Subcutaneous adipose tissue (tissue), 4 donors: ENCODE measurements at places on chromosomes 5 and 9. TPM values are rescaled to one million over a fixed set of nuclear protein-coding genes. Genes with fewer than 3 reads are reported as not detected.

The PCDHGA10 gene
- total RNA-seq, result 4.4 TPM

The SCGB3A2 gene
- total RNA-seq, result not detected

The SPATA6L gene
- 1.8 TPM for total RNA-seq

The NREP gene
- 8.5 TPM for total RNA-seq

The NUTM2F gene
- not detected for total RNA-seq

The TMEM8B gene
- 4.4 TPM for total RNA-seq
